Right renal cortex interstitium (tissue), 3 donors: ENCODE measurements at places on chromosomes 3 and 15. TPM values are rescaled to one million over a fixed set of nuclear protein-coding genes. Genes with fewer than 3 reads are reported as not detected.

DNA sequence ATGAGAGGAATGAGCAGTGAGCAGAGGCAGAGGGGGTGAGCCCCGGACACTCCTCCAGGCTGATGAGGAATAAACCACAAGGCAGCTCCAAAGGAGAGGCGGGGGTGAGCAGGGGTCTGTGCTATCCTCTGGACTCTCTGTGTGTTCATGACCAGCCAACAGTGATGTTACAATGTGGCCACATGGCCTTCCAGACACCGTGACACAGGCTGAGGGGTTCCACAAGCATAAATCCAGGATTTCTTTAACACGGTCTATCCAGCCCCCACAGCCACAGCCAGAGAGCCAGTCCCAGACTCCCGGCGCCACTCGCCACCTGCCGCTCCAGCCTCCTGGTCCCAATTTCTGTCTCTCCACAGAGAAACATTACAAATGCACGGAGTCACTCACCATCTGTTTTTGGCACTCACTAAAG lies 24.4 kb downstream of the XXYLT1 start:
- DNase-seq = no peak

DNA sequence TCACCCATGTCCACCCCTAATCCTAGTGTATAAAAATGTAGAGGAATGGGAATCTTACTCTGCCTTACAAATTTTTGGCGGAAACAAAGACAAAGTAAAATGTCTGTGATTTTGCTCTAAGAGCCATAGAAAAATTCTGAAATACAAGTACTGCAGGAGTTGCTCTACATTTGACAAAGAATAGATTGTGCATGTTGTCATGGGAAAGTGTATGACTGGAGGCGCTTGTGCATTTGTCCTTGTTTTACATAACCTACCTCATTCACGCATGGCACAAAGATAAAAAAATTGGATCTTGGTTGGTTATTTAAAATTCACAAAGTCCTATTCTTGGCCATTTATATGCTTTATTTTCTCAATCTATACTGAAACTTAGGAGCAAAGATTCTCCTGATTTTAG lies 2.0 kb upstream of the TUSC7 start:
- DNase-seq = no peak

GRCh38 chr3:140842984-140843649 lies 98.5 kb upstream of the SLC25A36 start:
- no peak for DNase-seq

The SRGAP3 gene
- 13.3 TPM for polyA plus RNA-seq

GRCh38 chr3:126959921-126960603 lies 22.9 kb upstream of the PLXNA1 start:
- DNase-seq = no peak

GRCh38 chr3:134721214-134721613 lies 70.4 kb upstream of the KY start:
- no peak for DNase-seq

The TMEM108 gene
- polyA plus RNA-seq = 2.3 TPM
